ENCODE measurements at places on chromosomes 16 and 17.

DNA sequence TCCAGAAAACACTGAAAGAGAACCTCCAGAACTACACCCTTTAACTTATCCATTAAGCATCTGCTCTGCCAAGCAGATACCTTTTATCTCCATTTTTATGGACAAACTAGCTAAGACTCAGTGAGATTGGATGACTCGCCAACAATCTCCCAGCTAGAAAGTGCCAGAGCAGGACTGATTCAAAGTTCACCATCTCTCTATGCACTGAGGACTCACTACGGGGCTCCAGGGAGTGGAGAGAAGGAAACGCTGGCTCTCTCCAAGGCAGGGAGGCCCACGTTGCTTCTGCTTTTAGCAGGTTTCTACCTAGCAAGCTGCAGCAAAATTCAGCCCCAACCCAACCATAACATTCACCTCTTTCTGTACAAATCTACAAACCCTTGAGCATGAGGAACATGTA, 52.8 kb upstream of the ARHGAP44 start:
- DNase-seq: no peak

DNA sequence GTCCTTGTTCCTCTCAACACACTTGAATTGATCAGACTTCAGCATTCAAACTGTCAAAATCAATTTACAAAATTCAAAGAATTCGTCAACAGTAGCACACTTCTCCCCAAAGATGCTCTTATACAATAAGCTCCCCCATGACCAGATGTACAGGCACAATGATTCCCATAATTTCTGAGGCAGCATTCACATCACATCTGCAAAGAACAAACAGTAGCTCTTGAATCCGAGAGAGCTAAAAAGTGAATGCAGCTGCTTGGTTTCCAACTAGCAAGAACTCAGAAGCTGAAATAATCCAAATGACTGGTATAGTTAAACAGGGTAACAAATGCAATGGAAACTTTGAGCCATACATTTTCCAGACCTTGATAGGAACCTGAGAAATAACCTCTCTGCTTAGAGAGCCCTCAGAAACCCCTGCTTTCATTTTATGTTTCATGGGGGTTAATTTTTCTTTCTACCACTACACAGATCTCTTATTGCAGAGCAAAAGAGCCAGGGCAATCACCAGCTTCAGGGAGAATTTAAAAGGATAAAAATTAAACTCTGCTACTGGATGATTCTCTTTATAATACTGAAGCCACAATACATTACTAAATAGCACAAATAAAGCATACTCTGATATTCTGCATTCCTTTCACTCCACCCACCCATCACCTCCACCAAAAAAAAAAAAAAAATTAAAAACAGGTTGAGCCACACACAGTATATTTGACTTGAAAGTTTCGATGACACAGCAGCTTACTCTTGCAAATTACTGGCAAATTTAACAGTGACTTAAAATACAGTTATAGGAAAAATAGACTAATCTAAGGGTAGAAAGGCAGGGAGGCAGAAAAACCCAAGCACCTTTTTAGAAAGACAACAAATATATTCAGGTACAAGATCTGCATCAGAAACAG, 23.1 kb upstream of the TMEM97 start:
- no peak for DNase-seq

DNA sequence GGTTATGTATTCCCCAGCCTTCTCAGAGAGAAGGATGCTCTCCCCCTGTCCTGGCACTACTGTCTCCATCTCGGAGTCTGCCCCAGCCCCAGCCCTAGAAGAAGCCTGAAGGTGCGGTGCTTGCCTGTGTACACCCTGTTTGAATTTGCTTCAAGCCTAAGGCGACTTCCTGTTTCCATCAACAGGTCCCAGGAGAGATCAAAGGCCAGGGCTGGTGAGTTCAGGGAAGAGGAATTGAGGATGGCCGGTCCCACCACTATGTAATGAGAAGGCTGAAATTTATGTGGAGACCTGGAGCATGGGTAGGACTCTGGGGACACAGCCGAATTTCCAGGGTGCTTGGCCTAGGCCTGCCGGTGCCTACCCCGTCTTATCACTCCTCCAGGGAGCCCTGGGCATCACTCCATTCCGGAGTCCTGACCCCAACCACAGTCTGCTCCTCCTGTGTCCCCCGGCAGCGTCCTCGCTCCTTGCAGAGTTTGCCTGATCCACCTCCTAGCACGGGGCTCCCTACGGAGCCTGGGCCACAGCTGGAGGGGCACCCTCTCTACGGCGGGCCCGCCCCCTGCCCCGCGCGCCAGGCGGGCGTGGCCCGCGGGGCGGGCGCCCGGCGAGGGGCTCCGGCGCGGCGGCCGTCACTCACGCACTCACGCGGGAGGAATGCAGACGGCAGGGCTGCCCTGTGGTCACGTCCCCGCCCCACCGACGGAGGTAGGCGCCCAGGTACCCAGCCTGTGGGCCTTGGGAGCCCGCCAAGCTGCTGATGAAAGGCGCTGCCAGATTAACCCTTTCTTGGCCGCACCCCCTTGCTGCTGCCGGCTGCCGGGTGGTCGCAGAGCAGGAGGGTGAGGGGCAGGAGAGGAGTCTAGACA, 53.8 kb upstream of the TAC4 start:
- DNase-seq: no peak

- DNase-seq: no peak
Observed at GRCh38 chr16:57555831-57556230, 13.4 kb downstream of the ADGRG5 start.

- no peak for DNase-seq
Observed at GRCh38 chr17:4691686-4692085, 12.3 kb downstream of the PELP1 start.

DNA sequence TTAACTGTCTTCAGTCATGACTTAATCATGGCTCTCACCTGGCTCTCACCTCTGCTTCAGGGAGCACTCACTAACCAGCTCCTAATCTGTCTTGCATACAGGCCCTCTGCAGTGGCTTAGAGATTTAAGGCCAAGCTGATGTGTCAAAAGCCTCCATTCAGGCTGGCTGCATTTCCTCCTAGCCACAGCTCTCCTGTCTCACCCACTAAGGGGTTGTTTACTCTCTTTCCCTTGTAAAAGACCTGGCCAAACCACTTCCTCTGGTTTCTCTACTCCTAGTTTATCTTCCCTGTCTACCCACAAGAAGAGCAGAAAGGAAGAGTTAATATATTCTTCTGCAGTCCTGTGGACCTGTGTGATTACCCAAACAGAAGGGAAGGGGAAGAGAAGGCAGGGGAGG, 9.3 kb upstream of the ASIC2 start:
- no peak for DNase-seq

DNA sequence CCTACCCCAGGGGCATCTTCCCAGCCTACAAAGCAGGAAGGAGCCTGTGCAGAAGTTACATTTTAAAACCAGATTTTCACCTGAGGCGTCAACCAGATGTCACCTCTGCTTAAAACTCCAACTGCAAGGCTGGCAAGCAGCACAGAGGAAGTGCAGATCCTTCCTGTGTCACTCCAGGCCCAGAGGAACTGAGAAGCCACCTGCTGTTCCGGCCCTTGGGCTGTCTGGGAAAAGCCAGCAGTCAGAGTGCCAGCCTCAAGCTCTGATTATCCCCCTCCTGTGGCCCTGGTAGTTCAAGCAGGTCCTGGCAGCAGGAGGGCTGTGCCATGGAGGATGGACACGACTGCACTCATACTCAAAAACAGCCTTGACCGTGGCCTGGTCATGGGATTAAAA, 10.2 kb downstream of the POLR2C start:
- DNase-seq: no peak
